ENCODE measurements at places on chromosomes 7 and 10. TPM values are rescaled to one million over a fixed set of nuclear protein-coding genes. Genes with fewer than 3 reads are reported as not detected.

The SLC26A3 gene
- polyA plus RNA-seq: 0.28 TPM

- no peak for DNase-seq
Observed at GRCh38 chr10:124125305-124126116, 32.1 kb upstream of the CHST15 start.

GRCh38 chr10:84765656-84766055 is 437.3 kb downstream of the CCSER2 start:
- DNase-seq: no peak

- DNase-seq: no peak
Observed at GRCh38 chr7:12064586-12065127, 146.4 kb upstream of the TMEM106B start.

GRCh38 chr7:155959894-155960293 is 147.6 kb upstream of the SHH start:
- no peak for DNase-seq

GRCh38 chr10:132001238-132001972 is 19.7 kb upstream of the BNIP3 start:
- peak; percentile 21 for DNase-seq

DNA sequence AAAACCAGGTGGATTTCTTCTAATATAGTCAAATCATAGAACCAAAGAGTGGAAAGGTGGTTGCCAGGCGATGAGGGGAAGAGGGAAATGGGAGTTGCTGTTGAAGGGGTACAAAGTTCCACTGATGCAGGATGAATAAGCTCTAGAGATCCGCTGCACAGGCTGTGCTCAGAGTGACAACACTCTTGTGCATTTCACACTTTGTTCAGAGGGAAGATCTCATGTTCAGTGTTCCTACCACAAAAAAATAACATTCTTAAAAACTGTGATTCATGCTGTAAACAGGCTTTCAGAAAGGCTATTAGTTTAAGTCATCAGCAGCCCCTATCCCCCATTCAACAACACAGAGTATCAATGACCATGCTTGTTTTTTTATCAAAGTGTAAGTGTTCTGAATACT is 213.8 kb downstream of the COBL start:
- DNase-seq: no peak

DNA sequence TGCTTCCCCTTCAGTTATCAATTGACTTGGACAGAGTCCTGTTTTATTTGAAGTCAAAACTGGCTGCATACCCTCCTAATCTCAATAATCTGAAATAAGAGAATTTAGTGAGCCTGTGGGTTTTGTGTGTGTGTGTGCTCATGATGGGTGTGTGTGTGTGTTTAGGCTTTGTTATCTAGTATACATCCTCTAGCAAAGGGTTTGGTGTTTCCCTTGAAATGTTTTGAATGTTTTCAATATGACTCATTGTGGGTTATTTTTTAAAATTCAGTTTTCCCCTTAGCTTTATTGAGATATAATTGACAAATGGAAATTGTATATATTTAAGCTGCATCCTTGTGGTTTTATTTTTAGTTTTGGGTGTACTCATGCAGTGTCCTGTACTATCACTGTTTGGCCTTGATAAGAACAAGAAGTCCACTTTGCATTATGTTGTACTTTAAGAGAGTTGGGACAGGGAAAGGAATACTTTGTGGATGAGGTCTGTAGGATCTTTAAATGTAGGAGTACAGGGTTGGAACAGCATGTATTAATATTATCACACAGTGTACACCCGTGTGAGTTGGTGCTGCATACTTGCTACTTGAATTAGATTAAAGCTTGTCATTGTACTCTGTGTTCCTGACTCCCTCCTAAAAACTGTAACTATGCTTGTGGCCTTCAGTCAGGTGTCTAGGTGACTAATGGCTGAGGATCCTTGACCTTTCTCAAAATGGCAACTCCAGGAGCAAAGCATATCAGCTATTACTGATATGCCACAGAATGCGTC is 58.3 kb downstream of the VCL start:
- no peak for DNase-seq

- no peak for DNase-seq
Observed at GRCh38 chr10:91088300-91089140, 131.9 kb upstream of the PCGF5 start.

- no peak for DNase-seq
Observed at GRCh38 chr7:29319719-29320521, 125.3 kb downstream of the CHN2 start.

- DNase-seq: peak; percentile 15
Observed at GRCh38 chr10:82358486-82359099, 483.6 kb downstream of the NRG3 start.
